Epithelial cell of esophagus (primary cell): ENCODE measurements at places on chromosomes 1 and 21.

- DNase-seq = no peak
These were observed 15.0 kb upstream of the NEK7 start for GRCh38 chr1:198141668-198142351.

DNA sequence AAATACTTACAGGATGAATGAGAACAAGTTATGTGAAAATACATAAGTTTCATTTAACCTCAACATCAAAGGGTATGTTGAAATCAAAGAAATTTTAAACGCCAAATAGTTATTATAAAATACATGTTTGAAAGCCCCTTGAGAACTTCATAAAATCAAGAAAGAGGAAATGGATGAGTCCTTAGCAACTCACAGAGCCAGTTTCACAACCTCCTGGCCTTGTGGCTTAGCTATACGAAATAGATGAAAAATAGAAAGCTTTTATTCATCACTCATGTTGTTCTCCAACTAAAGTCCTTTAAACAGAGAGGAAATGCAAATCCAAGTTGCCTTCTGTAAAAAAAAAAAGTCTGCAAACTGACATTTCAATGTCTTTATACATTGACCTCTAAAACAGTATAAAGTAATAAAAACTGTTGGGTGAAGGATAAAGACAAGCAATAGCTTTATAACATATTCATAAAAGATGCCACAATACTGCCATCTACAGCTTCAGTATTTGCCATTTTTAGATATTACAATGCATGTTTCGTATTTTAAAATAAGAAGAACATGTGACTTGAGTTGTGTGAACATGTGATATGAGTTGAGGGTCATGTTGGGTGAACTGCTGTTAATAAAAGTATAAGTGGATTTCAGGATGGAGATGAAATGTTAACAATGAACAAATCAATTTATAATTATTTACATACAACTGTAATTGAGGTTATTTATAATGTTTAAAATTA, 847.8 kb downstream of the MRPL39 start:
- DNase-seq = no peak

DNA sequence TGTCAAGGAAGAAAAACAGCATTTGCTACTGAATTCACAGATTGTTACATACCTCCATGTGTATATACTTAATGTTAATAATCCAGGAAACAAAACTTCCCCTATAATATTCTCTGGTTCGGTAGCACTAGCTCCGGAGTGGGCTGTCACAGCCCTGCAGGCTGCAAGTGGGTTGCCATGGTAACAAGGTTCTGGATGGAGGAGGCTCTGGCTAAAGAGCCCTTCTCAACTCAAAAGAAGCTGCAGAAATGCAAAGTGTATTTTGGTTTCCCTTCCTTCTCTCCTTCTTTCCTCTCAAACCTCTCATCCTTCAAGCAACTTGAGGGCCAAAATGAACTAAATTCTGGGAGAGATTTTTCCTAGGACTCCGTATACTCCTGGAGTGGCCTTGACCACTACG, 45.2 kb downstream of the ASTN1 start:
- DNase-seq = no peak

- DNase-seq = peak; percentile 72
These were observed 138.3 kb downstream of the TTLL7 start for GRCh38 chr1:83860490-83861221.

DNA sequence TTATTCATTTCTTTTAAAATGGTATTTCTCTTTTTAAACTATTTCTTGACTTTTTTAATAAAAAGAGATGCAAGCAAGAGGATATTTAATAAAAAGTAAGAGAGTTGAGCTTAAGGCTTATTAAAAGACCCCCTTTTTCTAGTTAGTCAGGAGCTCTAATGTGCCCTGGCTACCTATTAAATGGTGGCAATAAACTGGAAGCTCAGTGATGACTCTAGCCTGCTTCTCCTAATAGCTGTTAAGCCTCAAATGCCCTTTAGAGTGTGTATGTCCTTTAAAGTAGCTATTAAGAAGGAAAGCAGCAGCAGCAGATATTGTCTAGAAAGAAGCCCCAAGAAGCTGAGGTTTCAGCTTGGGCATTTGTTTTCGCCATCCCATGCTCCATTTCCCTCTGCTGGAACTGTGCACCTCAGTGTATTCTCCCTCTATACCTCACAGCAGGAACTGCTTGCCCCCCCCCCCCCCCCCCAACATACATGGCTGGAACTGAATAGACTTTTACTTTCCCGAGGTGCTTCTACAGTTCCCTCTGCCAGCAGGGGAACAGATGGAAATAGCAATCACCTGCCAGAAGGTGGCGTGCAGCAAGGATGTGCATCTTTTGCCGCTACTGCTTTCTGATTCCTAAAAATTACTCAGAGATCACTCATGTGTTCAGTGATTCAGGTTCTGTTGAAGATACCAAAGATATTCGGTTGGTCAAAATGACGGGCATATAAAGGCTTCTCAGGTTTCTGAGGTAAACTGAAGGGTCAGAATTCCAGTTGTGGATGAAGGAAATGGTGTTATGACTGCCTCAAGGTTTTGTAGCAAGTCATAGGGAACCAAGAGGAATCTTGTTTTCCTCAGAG, 2.5 kb downstream of the RGS4 start:
- peak; percentile 90 for DNase-seq

DNA sequence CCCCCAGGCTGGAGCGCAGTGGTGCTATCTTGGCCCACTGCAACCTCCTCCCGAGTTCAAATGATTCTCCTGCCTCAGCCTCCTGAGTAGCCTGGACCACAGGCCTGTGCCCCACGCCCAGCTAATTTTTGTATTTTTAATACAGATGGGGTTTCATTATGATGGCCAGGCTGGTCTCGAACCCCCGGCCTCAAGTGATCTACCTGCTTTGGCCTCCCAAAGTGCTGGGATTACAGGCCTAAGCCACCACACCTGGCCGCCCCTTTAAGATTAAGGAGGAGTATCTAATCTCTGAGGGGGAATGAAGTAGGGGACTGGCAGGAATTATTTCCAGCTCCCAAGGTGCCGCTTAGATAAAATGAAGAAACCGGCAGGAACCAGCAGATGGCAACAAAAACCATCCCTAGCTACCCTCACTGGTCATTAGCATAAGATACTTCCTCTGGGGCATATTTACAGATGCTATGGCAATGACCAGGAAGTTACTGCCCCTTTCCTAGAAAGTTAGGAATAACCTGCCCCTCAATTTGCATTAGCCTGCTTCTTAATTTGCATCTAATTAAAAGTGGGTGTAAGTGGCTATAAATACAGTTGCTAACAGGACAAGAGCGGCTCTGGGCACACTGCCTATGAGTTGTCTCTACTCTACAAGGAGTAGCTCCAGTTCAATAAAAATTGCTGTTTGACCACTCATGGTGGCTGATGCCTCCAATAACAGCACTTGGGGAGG, 7.1 kb upstream of the NSUN4 start:
- peak; percentile 60 for DNase-seq

DNA sequence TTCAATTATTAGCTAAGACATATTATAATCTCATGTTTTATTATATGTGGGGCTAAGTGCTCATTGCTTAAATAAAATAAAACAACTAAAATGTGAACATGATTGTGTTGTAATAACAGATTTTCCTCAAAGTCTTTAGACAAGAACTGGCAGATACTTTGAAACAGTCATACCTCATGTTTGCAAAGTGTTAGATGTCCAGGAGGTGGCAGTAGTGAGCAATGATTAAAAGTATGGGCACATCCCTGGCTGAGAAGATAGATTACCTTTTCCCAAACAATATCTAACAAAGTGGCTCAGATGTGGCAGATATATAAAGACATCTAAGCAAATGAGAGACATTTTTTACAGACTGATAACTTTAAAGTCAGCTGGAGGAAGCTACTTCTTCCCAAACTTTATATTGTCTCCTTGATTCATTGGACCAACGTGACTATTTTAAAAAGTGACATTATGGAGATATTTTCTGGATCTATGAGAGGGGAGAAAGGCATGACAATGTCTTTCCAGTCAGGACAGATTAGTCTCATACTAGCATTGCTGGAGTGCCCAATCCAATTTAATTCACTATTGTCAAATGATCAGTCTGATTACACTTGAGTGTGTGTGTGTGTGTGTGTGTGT, 269.8 kb downstream of the S1PR1 start:
- DNase-seq = peak; percentile 63

DNA sequence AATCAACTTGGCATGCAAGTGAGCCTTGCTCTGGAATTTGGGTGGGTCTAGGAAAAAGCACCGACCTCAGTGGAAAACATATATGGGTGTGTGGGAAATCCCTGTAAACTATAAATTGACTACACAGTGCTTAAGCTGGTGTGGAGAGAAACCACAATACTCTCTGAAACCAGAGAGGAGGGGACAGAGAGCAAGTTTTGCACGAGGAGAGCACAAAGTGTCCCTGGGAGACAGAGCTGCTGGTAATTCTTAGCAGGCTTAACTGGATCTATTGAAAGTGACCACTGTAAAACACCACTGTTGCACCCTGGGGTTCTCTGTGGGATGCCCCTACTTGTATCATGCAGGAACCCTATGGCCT, 12.8 kb downstream of the KCNJ15 start:
- no peak for DNase-seq

DNA sequence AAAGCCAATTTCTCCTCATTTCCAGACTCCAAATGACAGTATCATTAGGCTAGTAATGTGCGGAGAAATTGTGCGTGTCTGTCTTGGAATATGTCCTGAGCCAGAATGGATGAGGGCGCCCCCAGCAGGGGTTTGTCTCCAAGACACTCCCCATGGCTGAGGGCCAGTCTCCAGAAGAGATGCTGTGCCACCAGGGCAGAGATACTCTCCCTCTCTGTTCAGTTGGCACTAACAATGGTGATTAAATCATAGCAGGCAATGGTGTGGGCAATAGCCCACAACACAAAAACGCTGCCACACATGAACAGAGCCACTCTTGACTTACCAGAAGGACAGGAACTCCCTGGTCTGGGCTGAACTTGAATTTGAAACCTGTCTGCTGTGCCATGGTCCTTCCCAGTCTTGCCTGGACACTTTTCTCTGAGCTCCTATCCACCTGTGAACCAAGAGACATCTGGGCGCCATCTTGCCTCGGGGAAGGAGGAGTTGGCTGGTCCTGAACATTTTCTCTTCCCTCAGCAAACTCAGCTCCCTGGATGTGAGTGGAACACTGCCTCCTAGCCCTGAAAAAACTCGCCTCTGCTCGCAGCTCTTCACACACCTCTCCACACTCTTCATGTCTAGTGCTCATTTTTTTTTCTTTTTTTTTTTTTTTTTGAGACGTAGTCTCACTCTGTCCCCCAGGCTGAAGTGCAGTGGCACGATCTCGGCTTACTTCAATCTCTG, 14.8 kb upstream of the ADGRB2 start:
- no peak for DNase-seq

DNA sequence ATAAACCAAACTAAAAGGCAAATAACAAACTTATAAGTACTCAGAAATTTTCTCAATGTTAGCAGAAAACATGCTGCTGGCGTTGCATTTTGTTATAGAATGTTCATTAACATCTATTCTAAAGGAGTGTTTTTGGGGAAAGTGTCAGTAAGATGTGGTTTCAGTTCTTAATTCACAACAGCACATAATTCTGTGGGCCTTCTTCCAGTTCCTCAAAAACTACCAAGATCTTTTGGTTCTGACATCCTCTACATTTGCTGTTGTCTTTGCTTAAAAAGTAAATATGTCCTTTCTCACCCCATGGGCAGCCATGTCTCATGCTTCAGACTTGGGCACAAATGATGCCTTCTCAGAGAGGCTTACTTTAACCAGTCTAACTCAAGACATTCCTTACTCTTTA, 152.5 kb downstream of the CDC7 start:
- no peak for DNase-seq
